ENCODE measurements at places on chromosomes 5 and 9.

- DNase-seq = no peak
These were observed 143.7 kb downstream of the C5orf15 start for GRCh38 chr5:133824661-133825254.

DNA sequence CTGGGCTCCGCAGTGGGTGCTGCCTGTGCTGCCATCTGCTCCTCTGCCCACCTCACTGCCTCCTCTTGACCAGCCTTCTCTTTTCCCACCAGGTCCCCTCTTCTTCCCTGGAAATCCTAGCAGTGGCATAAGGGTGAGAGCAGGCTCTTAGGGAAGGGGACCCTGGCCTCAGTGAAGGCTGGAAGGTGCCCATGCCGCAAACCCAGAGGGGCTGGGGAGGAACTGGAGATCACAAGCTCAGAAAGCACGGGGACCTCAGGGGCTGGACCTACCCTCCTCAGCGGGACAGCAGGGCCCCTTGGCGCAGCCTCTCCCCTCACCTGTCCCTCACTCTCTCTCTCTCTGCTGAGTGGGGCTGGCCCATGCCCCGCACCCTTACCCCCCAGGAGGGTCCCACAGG is 144.4 kb upstream of the IRX2 start:
- no peak for DNase-seq

DNA sequence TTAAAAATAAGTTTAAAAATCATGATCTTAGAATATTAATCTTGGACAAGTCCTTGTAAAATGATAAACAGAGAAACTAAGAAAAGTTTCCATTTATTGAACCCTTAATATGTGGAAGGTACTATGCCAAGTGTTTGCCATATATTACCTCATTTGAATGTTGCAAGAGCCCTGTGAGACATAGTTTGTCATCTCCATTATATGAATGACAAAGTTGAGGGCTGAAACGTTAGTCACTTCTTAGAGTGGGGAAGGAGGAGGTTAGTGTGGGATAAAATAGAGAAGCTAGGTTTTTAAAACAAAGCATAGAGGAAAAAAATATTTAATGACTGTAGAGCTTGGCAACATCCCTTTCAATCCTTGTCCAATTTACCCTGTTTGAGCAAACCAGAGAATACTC is 2.0 kb downstream of the TNC start:
- DNase-seq = no peak

DNA sequence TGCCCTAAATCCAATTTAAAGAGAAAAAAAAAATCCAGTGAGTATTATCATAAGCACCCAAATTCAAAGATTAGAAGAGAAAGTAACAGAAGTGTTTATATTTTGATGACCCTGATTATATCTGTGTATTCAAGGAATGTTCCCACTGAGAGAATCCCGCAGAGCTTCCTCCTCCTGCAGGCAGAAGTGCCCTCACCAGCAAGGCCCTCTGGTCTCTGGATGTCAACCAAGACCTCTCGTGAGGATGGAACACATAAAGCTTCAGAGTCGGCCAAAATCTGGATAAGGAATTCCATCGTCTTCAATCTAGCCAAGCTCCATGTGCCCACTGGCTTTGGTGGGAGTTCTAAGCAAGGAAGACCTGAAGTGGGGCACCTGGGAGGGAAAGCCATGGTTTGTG is 18.1 kb downstream of the PTCH1 start:
- no peak for DNase-seq

DNA sequence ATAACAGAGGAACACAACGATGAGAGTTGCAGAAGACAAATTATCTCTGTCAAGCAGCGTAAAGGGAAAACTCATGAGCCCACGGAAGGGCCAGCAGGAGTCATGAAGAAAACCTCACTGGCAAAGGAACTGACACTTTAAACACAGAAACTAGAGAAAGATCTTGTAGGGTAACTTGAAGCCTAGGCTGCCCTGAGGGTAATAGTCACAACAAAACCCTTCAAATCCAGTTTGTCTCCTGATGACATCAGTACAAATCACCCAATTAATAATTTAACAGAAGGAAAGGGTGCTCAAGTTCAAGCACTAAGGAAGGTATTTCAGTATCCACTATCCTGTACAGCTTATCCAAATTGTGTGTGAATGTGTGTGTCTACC is 549.1 kb downstream of the MTRR start:
- no peak for DNase-seq

DNA sequence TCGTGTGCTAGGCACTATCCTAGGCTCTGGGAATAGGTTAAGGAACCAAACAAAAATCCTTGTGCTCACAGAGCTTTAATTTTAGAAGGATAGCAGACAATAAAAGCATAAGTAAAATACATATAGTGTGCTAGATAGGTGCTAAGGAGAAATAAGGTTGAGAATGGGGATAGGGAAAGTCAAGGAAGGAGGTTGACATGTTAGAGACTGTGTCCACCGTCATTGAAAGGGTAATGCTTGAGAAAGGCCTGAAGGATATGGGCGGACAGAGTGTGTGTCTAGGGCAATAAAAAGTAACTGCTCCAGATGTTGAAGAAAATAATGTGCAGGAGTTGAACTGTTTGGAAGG is 482 bp upstream of the TDRD7 start:
- DNase-seq = no peak

DNA sequence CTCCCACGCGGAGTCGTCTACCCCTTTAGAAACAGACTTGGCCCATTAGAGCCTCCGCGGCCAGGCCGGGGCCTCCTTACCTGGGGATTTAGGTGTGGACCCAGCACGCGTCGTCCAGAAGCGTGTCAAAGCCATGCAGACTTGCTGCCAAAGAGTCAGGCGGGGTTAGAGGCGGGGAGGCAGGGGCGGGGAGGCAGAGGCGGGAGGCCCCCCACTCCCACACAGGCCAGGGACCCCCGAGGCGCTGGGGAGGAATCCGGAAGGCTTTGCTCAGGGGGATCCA is 47.1 kb downstream of the HABP4 start:
- DNase-seq = no peak

DNA sequence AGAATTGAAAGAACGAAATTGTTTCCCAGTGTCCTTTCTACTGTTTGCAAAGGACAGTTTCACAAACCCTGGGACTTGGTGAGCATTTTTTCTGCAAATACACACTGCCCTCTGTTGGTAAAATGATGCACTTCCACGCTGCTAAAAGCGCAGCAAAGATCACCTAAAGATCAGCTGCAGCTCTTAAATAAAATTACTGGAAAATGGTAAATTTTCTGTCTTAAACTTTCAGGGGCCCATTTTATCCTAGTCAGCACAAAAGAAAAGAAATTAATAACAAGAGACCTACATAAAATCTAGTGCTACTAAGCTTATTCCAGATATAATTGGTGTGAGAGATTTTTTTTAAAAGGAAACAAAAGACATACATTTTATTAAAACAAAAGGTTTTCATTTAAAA is 566.0 kb downstream of the CAAP1 start:
- peak; percentile 6 for DNase-seq

- no peak for DNase-seq
These were observed 156.5 kb downstream of the PSAT1 start for GRCh38 chr9:78453450-78453849.

DNA sequence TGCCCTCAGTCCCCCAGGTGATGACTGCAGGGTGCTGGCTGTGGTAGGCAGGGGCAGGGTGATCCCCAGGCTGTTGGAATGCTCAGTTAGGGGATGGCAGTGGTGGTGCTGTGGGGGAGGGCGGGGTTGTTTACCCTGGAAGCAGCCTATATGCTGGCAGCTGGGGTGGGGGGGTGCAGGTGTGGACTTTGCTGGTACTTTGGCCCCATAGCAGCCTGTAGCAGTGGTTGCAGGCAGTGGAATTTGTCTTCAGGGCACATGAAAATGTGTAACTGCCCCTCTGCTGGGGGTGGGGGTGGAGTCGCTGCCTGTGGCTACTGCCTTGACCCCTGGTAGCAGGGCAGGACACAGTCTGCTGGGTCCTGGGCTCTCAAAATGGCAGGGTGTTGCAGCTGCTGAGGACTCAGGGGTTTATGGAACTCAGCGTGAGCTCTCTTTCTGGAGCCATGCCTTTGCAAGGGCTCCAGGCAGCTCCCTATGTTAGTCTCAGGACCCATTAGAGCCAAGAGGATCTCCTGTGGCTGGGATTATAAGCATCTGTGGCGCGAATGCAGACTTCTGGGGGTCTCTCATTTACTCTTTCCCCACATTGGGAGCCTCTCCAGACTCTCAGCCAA is 65.0 kb downstream of the RMI1 start:
- no peak for DNase-seq

- DNase-seq = no peak
These were observed 76.3 kb upstream of the PTGER4 start for GRCh38 chr5:40603378-40603777.

GRCh38 chr5:96049398-96050272 is 88.0 kb upstream of the ELL2 start:
- no peak for DNase-seq

DNA sequence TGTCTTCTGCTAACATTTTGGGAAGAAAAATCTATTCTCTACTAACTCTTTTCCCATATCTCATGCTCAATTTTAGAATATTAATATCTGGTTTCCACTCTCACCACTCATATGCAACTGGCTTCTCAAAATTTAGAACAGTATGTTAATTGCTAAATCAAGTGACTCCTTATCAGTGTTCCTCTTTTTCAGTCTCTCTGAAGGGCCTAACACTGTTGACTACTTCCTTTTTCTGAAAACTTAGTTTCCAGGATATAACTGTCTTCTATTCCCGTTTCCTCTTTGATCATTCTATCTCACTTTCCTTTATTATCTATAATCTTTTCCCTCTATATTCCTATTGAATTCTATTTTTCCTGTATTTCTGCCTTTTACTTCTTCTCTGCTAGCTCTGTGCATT is 1717.2 kb upstream of the C9orf72 start:
- DNase-seq = no peak
